NCI-H510A (cell line): ENCODE measurements at places on chromosomes 16 and 17.

GRCh38 chr16:78703936-78704335 lies 604.5 kb downstream of the WWOX start:
- no peak for DNase-seq

- DNase-seq = no peak
Observed at GRCh38 chr16:745739-746138, 4.9 kb upstream of the CIAO3 start.

- no peak for DNase-seq
Observed at GRCh38 chr17:44065668-44066203, 735 bp downstream of the LSM12 start.

- DNase-seq = no peak
Observed at GRCh38 chr17:73288534-73289302, 23.1 kb downstream of the CDC42EP4 start.

GRCh38 chr16:84247844-84248243 lies 8.0 kb upstream of the KCNG4 start:
- DNase-seq = no peak

- no peak for DNase-seq
Observed at GRCh38 chr17:4150096-4150495, 7.1 kb downstream of the CYB5D2 start.

DNA sequence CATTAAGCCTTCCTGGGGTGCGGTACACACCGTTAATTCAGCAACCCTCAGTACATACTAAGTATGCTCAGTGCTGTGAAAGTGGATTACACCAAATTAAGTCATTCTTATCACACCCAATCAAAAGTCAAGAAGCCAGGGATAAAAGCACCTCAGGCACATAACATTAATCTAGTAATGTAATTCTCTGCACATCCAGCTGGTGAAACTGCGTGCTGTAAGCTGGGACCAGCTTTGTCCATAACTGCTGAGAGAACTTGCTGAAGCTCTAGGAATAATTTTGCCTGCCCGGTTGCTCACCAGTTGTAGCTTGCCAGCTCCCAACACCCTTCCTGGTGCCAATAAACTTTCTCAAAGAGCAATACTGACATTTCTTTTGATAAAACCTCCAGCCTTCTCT lies 44.9 kb downstream of the SLC47A1 start:
- DNase-seq = no peak

DNA sequence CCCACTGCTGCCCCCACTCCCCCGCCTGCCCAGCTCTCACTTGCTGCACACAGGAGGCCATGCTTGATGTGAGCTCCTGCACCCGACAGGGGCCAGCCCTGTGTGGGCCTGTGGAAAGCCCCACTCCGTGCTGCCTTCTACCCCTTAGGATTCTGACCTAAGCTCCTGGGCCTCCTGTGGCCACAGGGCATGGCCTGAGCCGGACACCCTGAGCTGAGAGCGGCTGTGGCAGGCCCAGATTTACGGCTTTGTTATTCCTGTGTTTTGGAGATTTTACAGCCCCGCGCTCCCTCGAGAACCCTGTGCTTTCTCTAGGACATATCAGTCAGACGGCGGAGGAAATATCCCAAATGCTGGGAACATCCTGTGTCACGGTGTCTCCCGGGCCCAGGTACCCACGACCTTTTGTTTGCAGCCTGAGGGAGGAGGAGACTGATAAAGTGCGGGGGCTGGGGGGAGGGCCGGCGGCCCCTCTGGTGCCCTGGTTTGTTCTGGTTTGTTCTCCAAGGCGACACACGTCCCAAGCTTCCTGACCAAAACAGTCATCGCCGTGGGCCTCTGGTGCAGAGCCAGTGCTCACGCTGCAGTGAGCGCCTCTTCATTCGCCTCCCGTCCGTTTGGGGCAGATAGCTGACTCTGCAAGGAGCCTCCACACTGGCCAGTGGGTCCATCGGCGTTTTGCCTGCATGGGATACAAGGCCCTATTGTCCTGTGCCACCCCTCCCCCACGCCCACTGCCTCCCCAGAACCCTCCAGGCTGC lies 363.4 kb downstream of the C16orf95 start:
- DNase-seq = no peak

GRCh38 chr16:85555719-85556455 lies 57.2 kb upstream of the GSE1 start:
- DNase-seq = no peak

- DNase-seq = no peak
Observed at GRCh38 chr17:7894866-7895265, 6.3 kb downstream of the CHD3 start.

GRCh38 chr17:17166446-17166845 lies 39.7 kb downstream of the PLD6 start:
- DNase-seq = no peak

DNA sequence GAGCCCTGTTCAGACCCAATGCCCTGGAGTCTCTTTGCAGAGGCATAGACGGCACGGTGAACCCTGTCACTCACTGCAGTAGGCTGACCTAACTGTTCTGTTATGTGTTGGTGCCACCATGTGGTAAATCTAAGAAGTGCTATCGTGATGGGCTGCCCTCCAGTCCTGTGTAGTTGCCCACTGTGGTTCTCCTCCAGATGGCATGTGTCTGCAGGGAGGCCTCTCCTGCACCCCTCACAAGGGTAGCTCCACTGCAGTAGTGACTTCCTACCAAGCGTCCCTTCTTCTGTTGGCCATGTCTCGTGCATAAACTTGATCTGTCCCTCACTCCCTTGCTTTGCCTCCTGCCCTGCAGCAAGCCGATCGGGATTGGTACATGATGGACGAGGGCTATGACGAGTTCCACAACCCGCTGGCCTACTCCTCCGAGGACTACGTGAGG lies 5.8 kb downstream of the DHX38 start:
- DNase-seq = no peak

DNA sequence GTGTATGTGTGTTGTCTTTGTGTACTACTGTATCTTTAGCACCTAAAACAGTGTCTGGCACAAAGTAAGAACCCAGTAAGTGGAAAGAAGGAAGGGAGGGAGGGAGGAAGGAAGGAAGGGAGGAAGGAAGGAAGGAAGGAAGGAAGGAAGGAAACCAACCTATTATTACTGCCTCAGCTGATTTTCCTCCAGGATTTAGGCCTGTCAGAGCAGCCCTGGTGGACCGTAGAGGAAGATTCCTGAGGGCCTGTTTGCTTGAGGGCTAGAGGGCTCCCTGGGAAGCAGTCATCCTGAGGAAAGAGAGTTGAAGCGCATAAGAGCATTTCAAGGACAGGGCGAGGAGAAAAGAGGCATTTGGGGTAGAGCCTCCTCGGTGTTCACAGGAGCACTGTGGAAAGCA lies 61.5 kb downstream of the WSB1 start:
- no peak for DNase-seq

- DNase-seq = no peak
Observed at GRCh38 chr16:73052576-73052975, 4.6 kb upstream of the ZFHX3 start.

- no peak for DNase-seq
Observed at GRCh38 chr17:63546308-63547082, 3.8 kb upstream of the DCAF7 start.

GRCh38 chr16:53805113-53805512 lies 101.2 kb downstream of the FTO start:
- DNase-seq = no peak

DNA sequence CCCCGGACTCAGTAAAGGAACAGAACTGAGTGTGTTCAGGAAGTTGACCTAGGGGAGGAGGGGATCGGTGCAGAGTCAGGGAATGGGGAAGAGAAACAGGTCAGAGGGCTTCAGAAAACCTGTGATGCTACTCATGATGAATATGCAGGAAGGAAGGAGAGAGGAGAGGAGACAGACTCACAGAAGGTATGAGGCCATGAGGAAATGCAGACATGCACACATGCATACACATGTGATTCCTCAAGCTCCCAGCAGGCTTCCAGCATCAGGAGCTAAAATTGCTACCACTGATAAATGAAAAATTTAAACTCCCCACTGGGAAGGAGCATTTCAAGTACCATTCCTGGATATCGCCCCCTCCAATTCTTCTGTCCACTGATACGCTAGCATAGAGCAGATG lies 262.6 kb downstream of the SLC39A11 start:
- no peak for DNase-seq
